ENCODE measurements at places on chromosomes 6 and 20.

- no peak for DNase-seq
- H3K27me3 ChIP-seq: no peaks in the 10 kb centered on the region
- H3K4me3 ChIP-seq: peak overlapping the region; percentile 49
- H3K27ac ChIP-seq: peak overlapping the region; percentile 90
- no peaks in the 10 kb centered on the region for H3K36me3 ChIP-seq
Measured at GRCh38 chr6:105600336-105601260, 197.7 kb upstream of the PREP start.

DNA sequence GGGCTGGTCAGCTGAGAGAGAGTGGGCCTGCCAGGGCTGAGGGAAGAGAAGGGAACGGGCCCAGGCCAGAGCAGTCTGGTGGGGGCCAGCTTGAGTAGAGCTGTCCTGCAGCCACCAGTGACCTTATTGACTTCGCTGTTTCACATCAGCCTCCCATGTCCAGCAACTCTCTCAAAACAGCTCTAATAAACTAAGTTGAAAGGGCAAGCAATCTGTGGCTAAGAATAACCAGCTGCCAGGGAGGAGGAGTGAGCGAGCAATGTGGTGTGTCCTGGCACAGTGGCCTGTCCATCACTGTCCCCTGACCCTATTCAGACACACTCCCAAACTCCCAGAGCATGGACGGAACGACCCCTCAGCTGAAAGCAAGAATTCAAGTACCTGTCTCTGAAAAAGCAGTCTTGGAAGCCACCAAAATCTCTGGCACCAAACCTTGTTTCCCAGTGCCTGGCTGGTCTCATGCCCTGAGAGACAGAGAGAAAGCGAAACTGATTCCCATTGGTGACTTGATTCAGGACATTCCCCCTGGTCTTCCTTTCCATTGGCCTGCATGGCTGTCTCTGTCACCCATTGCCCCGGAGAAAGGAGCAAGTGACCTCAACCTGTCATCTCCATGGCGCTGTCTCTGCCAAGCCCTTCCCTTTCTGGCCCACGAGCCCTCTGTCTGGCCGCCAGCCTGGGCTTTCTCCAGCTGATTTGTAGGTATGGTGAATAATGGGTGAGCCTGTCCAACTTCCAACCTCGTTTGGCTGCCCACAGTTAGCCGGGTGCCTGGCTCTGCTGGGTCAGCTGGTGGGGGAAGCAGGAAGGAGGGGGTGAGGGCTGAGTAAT is at the start of gene DDO:
TSS of gene DDO (minus strand) at position 490 of the 831 bp plus-strand sequence. CDS start 2,113 bp downstream, outside the sequence.
- peak within 1 kb of the TSS; percentile 47 for H3K4me3 ChIP-seq
- DNase-seq: peak; percentile 40
- no peaks in the 10 kb centered on the region for H3K36me3 ChIP-seq

- H3K27me3 ChIP-seq: no peaks in the 10 kb centered on the region
- no peaks in the 10 kb centered on the region for H3K36me3 ChIP-seq
- H3K27ac ChIP-seq: no peak overlapping the region
- no peak overlapping the region for H3K4me3 ChIP-seq
- DNase-seq: no peak
- H3K4me1 ChIP-seq: no peaks in the 10 kb centered on the region
Measured at GRCh38 chr6:3696525-3697088, 54.9 kb downstream of the PXDC1 start.

DNA sequence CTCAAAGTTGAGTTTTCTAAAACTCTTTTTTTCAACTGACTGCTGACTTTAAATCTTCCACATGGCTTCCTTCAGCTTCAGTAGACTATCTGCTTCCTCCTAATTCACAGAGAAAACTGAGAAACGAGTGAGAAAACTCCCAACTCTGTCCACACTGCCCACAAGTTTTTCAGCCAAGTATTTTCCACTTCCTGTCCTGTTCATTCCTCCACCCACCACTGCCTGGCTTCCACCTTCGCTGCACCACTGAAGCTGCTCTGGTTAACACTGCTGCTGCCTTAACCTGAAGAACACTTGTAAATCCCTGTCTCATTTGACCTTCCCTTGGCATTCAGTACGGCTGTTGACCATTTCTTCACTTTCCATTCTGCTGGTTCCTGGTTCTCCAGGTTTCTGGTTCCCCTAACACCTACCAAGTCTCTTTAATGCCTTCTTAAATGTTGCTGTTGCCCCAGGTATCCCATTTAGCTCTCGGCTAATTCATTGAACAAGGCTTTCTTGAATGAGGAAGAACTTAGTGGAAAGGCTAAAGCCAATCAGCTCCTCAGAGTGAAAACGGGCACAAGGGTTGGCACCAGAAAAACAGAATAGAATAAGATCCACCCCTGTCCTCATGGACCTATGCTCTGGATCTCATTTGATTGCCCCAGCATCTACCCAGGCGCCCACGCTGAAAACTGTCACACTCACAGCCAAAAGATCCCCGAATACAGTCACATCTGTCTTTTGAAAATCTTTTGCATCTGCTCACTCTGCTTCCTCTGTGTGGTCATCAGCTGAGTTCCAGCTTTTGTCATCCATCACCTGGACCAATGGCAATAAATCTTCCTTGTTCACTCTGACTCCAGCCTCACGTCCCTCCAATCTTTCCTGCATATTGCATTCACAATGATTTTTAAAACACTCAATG is 104.4 kb upstream of the TAB2 start:
- no peaks in the 10 kb centered on the region for H3K36me3 ChIP-seq
- H3K27me3 ChIP-seq: no peaks in the 10 kb centered on the region
- peaks cover 15% of the 10 kb centered on the region for H3K4me1 ChIP-seq
- H3K4me3 ChIP-seq: no peak overlapping the region
- DNase-seq: no peak

GRCh38 chr20:52890130-52890529 is 82.0 kb upstream of the TSHZ2 start:
- no peak for DNase-seq
- no peaks in the 10 kb centered on the region for H3K36me3 ChIP-seq
- no peaks in the 10 kb centered on the region for H3K27me3 ChIP-seq
- H3K4me1 ChIP-seq: no peaks in the 10 kb centered on the region
- H3K4me3 ChIP-seq: no peak overlapping the region

DNA sequence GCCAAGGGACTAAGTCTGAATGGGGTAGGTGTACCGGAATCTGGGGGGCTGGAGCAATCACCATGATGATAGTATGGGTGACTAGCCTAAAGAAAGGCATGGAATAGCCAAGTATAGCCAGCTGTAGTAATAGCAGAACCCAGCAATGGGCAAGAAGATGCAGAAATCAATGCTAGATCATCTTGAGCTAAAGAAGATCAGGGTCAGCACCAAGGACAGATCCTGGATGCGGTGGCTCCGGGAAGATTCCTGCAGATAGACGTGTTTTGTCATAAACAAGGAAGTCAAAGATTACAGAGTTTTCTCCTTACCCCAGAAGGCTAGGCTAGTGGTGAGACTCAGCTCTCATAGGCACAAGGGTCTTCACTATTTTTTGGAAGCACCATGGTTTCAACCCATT is 561.6 kb upstream of the CHD6 start:
- no peak overlapping the region for H3K27ac ChIP-seq
- no peak overlapping the region for H3K4me3 ChIP-seq
- no peaks in the 10 kb centered on the region for H3K4me1 ChIP-seq
- no peaks in the 10 kb centered on the region for H3K36me3 ChIP-seq
- H3K27me3 ChIP-seq: no peaks in the 10 kb centered on the region

DNA sequence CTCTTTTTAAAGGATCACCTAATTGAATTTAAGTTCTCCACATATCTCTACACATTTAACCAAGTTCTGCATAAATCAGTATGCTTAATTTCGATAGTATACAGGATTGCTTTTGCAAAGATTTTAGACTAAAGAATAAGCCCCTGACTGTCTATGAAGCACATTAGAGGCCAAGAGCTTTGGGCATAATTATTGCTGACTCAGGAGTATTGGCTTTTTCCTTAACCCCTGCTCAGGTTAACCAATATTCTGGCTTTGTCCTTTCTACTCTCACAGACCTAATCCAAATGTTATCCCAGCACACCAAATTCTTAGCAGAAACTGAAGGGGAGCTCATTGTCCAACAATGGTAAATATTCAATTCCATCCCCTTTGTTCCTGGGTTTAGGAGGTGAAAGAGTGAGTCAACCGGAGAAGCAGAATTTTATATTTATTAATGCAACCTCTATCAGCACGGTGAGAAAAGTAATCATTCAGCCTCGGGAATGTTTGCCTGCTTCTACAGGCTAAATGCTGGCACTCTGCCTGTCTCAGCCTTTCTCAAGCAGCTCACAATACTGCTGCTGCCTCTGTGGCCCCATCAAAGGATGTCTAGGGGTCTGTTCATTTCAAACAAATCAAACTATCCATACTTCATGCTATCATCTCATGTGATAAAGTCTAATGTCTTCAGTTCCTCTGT is 125.0 kb downstream of the SIM1 start:
- H3K4me3 ChIP-seq: no peak overlapping the region
- H3K27ac ChIP-seq: no peak overlapping the region
- no peaks in the 10 kb centered on the region for H3K36me3 ChIP-seq
- no peaks in the 10 kb centered on the region for H3K4me1 ChIP-seq

DNA sequence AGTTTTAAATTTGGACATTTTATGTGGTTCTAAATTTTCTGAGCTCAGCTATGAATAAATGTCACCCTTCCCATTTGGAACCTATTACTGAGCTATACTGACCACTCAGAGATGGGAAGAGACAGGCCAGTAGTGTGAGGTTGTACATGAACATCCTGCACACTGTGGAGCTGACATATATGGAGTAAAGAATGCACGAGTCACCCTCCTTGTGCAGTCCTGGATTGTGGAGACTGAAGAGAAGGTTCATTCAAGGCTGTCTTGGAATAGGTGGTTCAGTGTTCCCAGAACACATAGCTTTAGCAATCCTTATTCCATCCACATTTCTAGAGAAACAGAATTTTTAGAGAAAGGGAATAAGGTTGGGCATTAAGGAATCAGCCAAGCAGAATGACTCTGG is 50.3 kb upstream of the OGFRL1 start:
- H3K27me3 ChIP-seq: no peaks in the 10 kb centered on the region
- no peak overlapping the region for H3K4me3 ChIP-seq
- no peak overlapping the region for H3K27ac ChIP-seq
- H3K4me1 ChIP-seq: peaks cover 9% of the 10 kb centered on the region

- DNase-seq: peak; percentile 98
- H3K36me3 ChIP-seq: no peaks in the 10 kb centered on the region
- H3K4me3 ChIP-seq: peak overlapping the region; percentile 56
- H3K27me3 ChIP-seq: no peaks in the 10 kb centered on the region
Measured at GRCh38 chr6:90285611-90286381, 10.8 kb downstream of the BACH2 start.

- H3K27me3 ChIP-seq: no peaks in the 10 kb centered on the region
- peak overlapping the region; percentile 55 for H3K27ac ChIP-seq
- DNase-seq: no peak
- H3K4me3 ChIP-seq: no peak overlapping the region
Measured at GRCh38 chr6:5094327-5094726, 9.2 kb downstream of the PPP1R3G start.

DNA sequence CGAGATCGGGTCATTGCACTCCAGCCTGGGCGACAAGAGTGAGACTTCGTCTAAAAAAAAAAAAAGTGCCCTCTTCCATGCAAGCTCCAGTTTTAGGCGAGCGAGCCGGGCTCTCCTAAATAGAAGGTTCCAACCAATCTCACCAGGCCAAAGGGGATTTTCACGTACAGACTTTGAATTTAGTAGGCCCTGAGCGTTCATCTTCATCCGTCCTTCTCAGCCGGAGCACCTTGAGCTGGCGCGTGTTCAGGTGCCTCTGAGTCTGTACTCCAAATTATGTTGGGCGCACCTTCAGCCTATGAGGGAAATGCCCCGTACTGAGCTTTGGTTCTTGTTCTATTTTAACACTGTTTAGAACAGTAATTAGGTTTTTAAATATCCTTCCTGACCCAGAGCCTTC is 817 bp upstream of the TAP2 start:
- H3K36me3 ChIP-seq: no peaks in the 10 kb centered on the region
- no peaks in the 10 kb centered on the region for H3K27me3 ChIP-seq
- no peak overlapping the region for H3K4me3 ChIP-seq

- no peak for DNase-seq
- H3K27me3 ChIP-seq: no peaks in the 10 kb centered on the region
- no peak overlapping the region for H3K4me3 ChIP-seq
- no peak overlapping the region for H3K27ac ChIP-seq
Measured at GRCh38 chr20:38002422-38002821, 30.8 kb downstream of the TTI1 start.

DNA sequence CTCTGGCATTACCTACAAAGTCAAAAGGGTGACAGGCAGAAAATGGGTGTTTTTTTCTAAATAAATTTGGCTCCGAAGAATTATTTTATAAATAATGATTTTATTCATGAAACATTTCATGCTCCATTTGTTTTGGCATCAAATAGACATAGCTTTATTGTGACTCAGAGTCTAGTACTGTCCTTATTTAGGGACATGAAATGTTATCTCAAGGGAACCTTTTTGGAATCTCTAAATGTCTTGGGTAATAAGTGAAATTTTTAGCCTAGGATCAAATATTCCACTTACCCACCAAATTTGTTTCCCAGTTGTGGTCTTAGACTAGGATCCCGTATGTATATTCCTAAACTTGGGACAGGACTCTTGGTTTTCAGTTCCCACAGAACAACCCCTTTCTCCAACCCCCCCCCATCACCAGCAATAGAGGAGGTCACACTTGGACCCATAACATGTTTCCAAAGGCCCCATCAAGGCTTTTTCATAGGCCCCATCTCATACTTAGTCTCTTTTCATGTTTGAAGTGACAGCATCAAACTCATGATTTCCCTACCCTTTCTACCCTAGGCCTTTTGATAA is 81.8 kb downstream of the JAG1 start:
- no peaks in the 10 kb centered on the region for H3K36me3 ChIP-seq
- no peak overlapping the region for H3K4me3 ChIP-seq
- no peak overlapping the region for H3K27ac ChIP-seq
- H3K4me1 ChIP-seq: no peaks in the 10 kb centered on the region
- DNase-seq: no peak

- no peak for DNase-seq
- no peaks in the 10 kb centered on the region for H3K27me3 ChIP-seq
- H3K4me3 ChIP-seq: no peak overlapping the region
- H3K4me1 ChIP-seq: no peaks in the 10 kb centered on the region
- no peak overlapping the region for H3K27ac ChIP-seq
Measured at GRCh38 chr20:24079661-24080412, 91.3 kb upstream of the GGTLC1 start.

DNA sequence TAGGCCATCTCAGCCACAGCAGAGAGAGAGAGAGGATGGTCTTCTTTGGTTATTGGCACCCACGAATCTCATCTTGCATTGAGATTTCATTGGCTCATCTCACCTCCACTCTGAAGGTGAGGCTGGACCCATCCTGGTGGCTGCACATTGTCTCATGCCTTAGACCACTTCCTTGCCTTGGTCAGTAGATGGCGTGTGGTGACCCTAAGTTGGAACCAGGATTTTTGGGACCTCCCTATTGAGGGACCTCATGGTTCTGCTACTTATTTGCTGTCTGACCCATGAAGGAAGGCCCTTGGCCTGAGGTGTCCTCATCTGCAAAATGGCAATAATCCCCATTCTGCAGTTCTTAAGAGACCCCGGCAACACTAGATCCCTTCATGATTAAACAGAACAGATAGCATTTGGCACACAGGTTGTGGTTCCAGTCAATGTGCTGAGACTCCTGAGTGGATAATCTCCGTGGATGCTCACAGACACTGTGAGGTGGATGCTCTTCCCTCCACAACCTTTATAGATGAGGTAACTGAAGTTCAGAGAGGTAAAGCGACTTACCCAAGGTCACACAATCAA is 21.5 kb upstream of the AAR2 start:
- DNase-seq: peak; percentile 34
- H3K27ac ChIP-seq: no peak overlapping the region
- H3K4me1 ChIP-seq: 0 out of 2 replicates have a peak, but pooled peaks cover 7% of the 10 kb centered on the region
- no peak overlapping the region for H3K4me3 ChIP-seq
- no peaks in the 10 kb centered on the region for H3K36me3 ChIP-seq

Measured in MM.1S (cell line).